NCI-H2029 (cell line): ENCODE measurements at places on chromosomes 3 and 15.
A peak's percentile ranks its signal among the peaks of the same experiment; 100 is the strongest.

- no peak for DNase-seq
These were observed 248.3 kb upstream of the ICE2 start for GRCh38 chr15:60727260-60727659.

DNA sequence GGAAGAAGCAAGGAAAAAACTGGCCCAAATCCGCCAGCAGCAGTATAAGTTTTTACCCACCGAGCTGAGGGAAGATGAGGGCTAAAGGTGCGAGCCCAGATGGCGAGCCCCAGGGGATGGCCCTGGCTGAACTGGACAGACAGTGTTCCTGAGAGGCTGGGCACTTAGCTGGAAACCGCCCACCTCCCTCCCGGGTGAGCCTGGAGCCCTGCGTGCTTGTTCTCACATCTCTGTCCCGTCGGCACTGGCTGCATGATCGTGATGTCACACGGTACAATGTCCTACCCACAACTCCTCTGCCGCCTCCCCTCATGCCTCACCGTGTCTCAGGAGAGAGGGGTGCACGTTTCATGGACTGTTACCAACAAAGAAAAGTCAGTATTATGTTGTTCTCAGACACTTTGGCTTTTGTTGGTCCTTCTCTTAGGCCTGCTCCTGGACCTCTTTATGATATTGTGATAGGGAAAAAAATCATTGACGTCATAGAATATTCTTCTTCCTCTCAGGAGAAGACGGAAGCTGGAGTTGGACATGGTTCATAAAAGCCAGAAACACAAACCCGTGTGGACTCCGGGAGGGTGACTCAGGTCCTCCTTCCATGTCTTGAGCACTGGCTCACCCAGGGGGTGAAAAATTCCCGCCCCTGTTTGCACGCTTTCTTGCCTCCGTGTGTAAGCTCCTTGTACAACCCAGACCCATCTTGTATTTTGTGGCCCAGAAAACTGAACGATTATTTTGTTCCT, 201.8 kb upstream of the TPM1 start:
- no peak for DNase-seq

GRCh38 chr3:108073764-108074431, 16.9 kb downstream of the CD47 start:
- no peak for DNase-seq

GRCh38 chr3:128367761-128368160, 98.9 kb downstream of the DNAJB8 start:
- DNase-seq = no peak

DNA sequence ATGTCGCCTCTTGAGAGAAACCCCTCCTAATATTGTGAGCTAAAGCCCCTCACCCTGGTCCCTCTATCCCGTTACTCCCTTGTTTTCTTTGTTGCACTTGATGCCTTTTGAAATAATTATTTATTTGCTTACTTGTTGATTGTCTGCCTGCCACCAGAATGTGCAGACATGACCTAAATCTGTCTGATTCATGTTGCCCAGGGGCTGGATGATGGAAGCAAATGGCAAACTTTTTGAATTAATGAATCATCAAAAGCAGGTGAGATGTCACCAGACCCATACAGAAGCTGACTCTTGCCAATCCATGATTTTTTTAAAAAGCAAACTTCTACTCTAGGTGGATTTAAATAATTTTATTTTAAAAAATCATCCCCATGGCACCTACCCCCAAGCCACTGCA, 49.3 kb downstream of the GRIP2 start:
- DNase-seq = no peak

DNA sequence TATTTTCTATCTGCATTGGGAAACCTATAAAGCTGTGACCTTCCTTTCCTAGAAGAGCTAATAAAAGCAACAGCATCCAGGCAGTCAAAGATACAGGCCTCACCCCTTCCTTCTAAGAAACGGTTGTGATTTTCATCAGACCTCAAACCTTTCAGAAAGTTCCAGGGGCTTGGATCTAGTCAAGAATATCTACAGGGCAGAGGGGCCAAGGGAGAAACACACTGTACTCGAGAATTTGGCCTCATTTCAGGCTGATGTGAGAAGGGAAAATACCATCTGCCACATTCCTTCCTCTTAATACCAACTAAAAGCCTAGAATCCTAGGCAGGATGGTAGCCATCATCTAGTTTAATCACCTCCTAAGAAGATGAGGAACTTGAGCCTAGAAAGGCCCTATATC, 24.5 kb upstream of the BCL6 start:
- DNase-seq = no peak

DNA sequence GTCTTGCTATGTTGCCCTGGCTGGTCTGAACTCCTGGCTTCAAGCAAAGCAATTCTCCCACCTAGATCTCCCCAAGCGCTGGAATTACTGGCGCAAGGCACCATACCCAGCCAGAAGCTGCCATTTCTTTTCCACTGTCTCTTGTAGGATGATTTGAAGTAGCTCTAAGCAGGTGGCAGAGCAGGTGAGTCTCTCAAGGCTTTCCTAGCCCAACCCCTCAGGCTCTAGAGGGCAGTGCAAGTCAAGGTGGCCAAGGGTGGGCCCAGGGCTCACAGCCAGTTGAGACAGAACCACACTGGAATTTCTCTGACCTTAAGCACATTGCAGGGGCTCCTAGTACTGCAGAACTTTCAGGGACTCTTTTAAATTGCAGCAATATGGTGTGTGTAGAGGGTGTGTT, 15.6 kb upstream of the DAG1 start:
- no peak for DNase-seq

- DNase-seq = no peak
These were observed 64.3 kb downstream of the OSTN start for GRCh38 chr3:191263365-191263764.

DNA sequence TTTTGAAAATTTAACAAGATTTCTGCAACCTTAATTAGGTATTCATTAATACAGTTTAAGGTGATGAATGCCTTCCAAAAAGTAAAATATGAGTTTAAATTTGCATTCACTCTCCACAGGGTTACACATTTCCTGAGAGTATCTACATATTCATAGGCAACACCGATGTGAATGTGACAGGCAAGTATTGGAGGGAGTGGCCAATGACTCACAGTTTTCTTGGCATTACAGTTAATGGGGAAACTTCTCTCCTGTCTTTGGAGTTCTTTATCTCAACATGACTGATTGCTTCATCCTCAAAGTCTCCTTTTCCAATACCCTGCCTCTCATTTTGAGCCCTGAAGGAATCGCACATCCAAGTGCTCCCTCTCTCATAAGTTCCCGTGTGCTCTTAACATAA, 181.9 kb upstream of the CHL1 start:
- DNase-seq = no peak

- no peak for DNase-seq
These were observed 42.6 kb upstream of the DUSP7 start for GRCh38 chr3:52099001-52099401.

GRCh38 chr3:21705769-21706168, 45.2 kb downstream of the ZNF385D start:
- DNase-seq = no peak

- no peak for DNase-seq
These were observed 315.0 kb upstream of the NR2E3 start for GRCh38 chr15:71495398-71495780.

GRCh38 chr3:102037791-102038190, 188.5 kb downstream of the NFKBIZ start:
- DNase-seq = no peak

DNA sequence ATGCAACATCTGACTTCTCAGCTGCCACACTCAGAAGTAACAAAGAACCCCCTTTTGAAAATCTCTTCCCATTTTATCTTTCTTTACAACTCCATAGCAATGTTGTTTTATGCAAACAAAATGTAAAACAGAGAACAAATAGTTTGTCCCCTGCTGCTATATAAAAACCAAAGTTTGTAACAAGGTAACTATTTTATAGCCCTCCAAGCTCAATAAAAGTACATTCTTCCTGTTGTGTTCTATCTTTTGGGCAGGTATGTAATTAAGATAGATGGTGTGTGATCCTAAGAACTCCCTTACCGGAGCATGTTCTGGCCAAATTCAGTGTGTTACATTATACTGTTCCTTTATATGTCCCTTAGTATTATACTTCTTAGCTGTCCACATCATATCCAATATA, 12.6 kb upstream of the CGNL1 start:
- no peak for DNase-seq

DNA sequence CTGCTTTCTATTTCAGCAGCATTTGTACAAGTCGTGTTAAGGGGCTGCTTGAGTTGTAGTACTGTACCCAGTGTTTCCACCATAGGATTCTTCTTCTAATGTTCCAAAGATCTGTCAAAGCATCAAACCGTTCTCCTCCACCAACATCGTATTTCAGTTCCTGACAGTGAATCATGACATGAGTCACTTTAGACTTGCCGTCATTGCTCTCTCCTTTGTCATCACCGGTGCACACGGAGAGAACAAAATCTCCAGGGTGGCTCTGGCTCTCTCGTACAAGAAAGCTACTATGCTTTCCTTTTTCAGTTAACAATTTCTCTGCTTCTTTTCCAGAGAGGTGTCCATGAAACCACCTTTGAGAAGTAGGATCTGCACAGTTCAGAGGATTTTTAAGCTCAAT, 270.9 kb upstream of the CCDC54 start:
- DNase-seq = no peak

DNA sequence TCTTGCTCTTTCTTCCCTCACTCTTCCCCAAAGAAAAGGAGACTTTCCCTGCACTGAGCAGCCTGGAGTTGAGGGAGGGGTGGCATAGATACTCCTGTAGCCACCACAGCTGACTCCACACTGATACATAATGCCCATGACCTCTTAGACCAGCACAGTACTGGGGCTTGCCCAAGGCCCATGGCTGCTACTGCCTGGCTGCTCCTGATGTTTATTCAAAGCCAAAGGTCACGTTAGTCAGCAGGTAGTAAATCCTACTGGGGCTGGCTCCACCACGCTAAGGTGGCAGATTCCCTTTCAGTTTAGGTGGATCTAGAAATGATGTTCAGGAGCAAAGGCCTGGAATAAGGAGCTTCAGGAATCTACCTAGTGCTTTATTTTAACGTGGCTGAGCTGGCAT, 212.7 kb downstream of the C3orf38 start:
- no peak for DNase-seq

DNA sequence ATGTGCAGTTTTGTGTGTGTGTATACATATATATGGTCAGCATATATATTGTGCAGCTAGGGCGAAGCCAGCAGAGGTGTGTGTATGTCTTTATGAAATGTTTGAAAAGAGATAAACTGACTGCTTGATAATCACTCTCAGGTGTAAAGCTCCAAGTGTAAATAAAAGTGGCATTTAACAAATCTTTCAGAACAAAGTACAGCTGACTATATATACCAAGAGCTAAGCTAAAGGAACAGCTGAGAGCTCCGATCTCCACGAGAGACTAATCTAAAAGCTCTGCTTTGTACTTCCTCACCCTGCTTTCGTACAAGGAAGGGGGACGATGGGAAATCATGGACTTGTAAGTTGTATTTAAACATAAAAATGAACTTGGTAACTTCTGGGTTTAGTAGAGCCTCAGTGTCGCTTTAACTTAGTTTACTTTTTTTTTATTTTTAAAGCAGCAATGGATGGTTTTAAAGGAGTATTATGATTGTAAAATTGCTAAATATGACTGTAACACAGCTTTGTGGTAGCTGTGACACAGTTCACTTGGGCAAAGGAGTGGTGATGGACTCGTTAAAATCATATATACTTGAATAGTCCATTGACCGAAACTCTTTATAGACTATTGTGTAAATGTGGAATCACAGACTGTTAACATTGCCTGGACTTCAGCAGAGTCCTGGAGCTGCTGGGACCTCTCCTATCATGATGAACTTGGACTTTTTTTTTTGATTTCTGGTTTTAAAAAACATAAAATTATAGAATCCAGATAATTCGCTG, 11.4 kb upstream of the ITPKA start:
- no peak for DNase-seq

DNA sequence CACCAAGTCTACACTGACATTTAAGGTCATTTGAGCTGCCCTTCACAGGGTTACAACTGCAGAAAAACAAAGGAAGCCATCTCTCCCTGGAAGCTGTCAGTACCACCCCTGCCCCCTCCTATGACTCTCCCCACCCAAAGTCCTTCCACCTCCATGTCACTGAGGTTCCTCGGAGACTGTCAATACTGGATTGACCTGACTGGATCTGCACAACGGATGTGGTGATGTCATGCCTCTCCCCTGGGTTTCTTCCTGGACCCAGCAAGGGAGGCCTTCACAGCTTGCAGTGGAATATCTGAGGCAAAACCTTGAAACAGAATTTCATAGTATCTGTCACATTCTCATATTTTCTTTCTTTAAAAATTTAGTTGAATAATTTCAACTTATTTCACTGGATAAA, 153.5 kb downstream of the CLSTN2 start:
- no peak for DNase-seq

DNA sequence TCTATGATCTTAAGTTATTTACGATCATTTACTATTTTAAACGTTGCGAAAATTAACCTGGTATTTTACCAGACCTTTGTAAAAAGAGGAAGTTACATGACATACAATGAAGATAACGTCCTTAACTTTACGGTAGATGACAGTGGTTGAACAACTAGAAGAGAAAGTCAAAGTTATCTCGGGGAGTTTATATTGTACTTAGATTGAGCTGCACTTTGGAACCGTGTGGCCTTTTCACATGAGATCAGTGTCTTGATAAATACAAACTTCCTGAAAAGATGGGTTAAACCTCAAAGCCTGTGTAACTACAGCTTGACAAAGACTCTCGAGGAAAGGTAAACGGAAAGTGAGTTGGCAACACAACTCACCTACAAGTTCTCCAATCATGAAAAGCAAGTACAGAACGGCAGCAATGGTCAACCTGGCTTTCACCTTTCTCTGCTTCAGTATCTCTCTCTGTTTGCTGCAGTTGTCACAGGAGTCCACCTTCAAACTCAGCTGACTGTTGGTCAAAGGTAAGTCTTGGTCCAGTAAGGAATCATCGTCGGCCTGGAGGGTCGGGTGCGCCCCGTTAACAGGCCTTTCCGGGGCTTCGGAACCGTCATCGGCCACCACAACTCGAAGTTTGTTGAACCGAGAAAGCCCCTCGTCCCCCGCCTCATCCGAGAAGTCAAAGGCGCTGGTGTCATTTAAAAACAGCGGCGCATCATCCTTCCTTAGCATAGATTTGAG, 793 bp downstream of the SLC30A4 start:
- no peak for DNase-seq

DNA sequence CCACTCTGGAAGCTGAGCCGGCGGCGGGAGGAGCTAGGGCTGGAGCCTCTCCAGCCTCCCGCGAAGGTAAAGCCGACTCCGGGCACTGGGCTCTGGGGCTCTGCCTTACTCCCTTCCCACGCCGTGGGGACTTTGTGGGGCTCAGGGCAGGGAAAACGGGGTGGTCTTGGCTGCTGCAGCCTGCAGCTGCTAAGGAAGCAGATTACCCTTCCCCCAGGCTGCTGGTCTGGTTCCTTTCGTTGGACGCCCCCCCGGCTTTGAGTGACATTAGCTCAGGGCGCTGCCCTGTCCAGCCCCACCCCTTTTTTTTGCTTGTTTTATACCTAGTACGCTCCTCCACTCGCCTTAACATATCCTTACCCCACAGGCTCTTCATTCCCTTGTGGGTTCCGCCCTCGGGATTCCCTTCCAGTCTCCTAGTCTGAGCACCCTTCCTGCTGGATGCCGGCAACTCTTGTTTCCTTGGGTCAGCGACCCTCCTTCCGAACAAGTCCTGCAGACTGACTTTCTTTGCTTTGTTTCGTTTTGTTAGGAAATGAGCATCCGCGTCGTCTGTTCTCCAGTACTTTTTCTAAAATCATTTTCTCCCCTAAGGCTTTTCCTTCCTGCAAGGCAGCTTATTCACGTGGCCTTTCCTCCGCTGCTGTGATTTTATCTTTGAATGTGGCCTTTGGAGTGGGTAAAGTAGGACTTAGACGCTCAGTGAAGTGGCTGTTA, 551 bp downstream of the DNAJC13 start:
- peak; percentile 51 for DNase-seq
